Activated CD4-positive, alpha-beta T cell treated with anti-CD3 and anti-CD28 coated beads, Interleukin-10, Interleukin-2, amounts not matched to agents 100 ng/mL and 50 ng/mL, durations not matched to agents 16 hours and 8 hours (primary cell): ENCODE measurements at places on chromosomes 1 and 21.

- peak; percentile 63 for DNase-seq
Measured at GRCh38 chr1:145979746-145980456, 15.4 kb downstream of the POLR3GL start.

DNA sequence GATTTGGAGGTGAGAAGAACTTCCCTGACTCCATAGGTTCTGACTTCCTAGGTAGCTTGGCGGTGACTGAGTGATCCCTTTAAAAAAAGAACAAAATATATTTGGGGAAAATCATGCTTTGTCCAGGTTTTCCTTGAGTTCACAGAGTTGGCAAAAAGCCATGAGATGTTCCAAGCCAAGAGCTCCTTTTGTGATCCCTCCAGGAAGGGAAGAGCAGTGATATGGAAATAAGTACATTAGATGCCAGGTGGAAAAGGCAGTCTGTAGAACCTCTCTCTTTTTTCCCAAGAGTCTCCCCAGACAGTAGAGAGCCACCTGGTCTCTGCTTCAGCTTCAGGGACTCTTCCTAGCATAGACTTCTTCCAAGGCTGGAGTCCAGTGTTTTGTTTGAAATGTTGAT, 10.2 kb downstream of the TLCD4 start:
- no peak for DNase-seq

GRCh38 chr1:3779265-3779911, 6.8 kb downstream of the SMIM1 start:
- DNase-seq = no peak

- no peak for DNase-seq
Measured at GRCh38 chr1:156894001-156894400, 483 bp downstream of the PEAR1 start.

DNA sequence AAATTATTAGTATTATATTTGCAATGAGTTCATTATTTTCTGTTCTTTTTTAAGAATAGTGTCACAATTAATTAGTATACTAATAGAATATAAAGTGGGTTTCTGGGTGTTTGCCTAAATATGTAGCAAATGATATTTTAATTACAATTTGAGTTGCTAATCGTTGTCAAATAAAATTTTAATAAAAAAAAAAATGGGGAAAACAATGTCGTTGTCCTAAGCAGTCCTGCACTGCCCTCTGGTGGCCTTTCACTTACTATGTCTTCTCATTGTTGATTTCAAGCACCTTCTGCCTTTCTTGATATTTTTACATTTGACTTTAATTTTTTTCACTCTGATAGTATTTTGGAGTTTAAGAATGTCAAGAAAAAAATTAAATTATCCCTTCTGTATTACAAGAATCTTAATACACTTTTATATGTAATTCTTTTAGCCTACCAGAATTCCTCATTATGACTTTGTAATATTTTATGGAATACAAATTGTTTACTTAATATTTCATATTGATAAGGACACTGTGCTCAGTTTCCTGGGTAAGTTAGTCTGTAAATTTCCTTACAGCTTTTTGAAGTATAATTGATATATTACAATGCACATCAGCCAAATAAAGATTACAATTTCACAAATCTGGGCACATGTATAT, 104.5 kb upstream of the FMN2 start:
- peak; percentile 20 for DNase-seq
